ENCODE measurements at places on chromosomes 16 and 17.

DNA sequence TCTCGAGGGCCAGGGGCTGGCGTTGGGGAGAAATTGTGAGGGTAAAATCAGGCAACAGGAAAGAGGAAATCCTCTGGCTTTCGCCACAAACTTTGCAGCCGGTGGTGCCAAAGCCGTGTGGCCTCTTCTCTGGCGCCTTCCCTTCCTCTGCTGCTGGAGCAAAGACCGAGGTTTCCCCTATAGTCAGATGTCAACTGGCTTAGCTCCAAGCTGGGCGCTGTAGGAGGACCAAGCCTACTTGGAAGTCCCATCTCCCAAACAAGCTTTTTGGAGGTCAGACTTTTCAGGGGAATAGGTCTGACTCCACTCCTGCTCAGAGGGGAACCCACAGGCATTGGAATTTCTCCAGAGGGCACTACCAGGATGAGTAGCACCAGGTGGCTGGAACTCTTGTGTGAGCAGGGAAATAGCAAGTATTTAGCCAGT is 5.0 kb downstream of the IGFBP4 start:
- no peaks in the 10 kb centered on the region for H3K36me3 ChIP-seq
- H3K27me3 ChIP-seq, result no peaks in the 10 kb centered on the region
- DNase-seq, result no peak
- no peak overlapping the region for H3K27ac ChIP-seq
- H3K4me1 ChIP-seq, result peaks cover 38% of the 10 kb centered on the region
- no peak overlapping the region for H3K4me3 ChIP-seq

GRCh38 chr17:27244491-27245223 is 49.3 kb upstream of the WSB1 start:
- H3K27ac ChIP-seq, result no peak overlapping the region
- no peaks in the 10 kb centered on the region for H3K36me3 ChIP-seq
- H3K4me3 ChIP-seq, result no peak overlapping the region
- peaks cover 2% of the 10 kb centered on the region for H3K4me1 ChIP-seq

DNA sequence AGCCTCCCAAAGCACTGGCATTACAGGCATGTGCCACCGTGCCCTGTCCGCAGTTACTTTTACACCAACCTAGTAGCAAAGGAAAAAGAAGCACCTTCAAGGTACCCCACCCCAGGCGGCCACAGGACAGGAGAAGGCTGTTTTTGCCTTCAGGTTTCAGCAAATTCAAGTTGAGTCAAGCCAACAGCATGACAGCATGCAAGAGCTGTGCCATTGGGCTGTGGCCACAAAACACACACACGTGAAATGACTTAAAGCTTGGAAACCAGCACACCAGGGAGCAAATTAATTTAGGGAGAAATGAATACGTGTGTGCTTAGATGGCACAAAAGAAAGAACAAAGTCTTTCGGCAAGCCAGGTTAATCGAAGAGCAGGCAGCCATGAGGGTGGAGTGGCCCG is 39.7 kb downstream of the ERCC4 start:
- peaks cover 13% of the 10 kb centered on the region for H3K4me1 ChIP-seq
- no peak overlapping the region for H3K4me3 ChIP-seq
- no peak overlapping the region for H3K27ac ChIP-seq
- DNase-seq, result no peak
- H3K27me3 ChIP-seq, result peaks cover 2% of the 10 kb centered on the region

DNA sequence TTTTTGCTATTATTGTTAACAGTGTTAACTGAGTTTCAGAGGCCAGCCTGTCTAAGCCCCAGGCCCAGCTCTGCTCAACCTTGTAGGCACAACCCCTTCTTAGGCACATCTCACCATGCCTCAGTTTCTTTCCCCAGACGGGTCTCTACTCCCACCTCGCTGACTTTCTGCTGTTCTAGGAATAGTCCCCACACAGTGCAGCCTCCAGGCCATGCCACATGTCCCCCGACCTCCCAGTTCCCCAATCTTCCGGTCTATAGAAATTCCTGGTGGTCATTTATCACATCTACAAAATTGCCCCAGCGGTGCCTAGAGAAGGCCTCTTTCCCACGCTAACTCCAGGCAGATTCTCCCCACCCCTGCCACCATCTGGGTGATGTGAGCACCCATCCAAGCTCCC is 34.8 kb downstream of the ADGRG5 start:
- H3K36me3 ChIP-seq, result no peaks in the 10 kb centered on the region
- no peaks in the 10 kb centered on the region for H3K27me3 ChIP-seq
- H3K27ac ChIP-seq, result no peak overlapping the region
- no peak for DNase-seq
- H3K4me3 ChIP-seq, result no peak overlapping the region
- H3K4me1 ChIP-seq, result peaks cover 35% of the 10 kb centered on the region

DNA sequence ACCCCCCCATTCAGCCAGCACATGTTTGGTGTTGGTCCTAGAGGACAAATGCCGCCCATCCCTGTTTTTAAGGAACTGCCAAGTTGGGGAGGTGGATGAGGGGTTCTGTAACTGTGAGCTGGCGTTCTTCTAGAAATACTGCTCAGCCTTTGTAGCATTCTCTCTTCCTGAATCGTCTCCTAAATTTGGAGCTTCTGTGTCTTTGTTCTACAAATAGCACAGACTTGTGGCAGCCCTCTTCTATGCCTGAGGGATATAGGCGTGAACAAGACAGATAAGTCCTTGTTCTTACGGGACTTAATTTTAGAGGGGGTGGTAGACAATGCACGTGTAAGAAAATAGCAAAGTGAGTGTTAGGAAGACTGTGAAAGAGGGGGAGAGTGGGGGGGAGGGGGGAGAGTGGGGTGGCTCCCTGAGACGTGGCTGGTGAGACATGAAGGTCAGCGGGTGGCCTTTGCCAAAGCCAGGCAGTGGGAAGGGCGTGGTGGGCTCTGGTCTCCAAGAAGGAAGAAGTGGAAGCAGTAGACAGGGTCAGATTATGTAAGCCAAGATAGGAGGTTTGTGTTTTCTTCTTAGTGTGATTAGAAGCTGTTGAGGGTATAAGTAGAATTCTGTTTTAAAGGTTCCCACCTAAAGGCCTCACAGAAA is 9.9 kb downstream of the MFSD11 start:
- peaks cover 15% of the 10 kb centered on the region for H3K4me1 ChIP-seq
- DNase-seq, result no peak
- H3K36me3 ChIP-seq, result peaks cover 40% of the 10 kb centered on the region
- H3K27ac ChIP-seq, result no peak overlapping the region
- no peak overlapping the region for H3K4me3 ChIP-seq
- no peaks in the 10 kb centered on the region for H3K27me3 ChIP-seq
